ENCODE measurements at places on chromosomes 6 and 20.
A peak's percentile ranks its signal among the peaks of the same experiment; 100 is the strongest.

- no peak for DNase-seq
Observed at GRCh38 chr6:105072798-105073199, 107.0 kb downstream of the POPDC3 start.

DNA sequence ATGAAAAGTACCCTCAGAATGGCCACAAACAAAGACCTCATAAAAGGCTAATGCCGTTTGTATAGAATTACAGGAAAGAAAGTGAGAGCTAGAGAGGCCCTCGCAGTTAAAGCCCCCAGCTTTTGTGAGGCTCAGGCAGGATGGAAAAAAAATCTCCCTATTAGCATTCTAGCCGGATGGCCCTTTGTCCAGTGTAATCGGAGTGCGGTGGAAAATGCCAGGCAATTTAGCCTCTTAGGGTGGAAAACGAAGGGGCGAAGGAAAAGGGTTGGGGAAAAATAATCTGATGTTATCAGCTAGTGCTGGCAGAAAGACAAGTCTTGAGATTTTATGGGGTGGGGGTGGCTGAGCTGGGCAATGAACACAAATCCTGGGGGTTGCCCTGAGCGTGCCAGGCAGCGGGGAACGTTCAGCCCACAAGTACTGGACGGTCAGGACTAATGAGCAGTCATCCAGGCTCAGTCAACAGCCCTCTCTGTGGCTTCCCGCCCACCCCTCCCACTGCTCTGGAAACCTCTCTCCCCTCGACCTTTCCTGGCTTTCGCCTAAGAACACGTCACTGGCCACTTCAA lies 92.4 kb downstream of the PSMG4 start:
- DNase-seq, result no peak

- no peak for DNase-seq
Observed at GRCh38 chr6:158314737-158315136, 2.5 kb downstream of the TULP4 start.

DNA sequence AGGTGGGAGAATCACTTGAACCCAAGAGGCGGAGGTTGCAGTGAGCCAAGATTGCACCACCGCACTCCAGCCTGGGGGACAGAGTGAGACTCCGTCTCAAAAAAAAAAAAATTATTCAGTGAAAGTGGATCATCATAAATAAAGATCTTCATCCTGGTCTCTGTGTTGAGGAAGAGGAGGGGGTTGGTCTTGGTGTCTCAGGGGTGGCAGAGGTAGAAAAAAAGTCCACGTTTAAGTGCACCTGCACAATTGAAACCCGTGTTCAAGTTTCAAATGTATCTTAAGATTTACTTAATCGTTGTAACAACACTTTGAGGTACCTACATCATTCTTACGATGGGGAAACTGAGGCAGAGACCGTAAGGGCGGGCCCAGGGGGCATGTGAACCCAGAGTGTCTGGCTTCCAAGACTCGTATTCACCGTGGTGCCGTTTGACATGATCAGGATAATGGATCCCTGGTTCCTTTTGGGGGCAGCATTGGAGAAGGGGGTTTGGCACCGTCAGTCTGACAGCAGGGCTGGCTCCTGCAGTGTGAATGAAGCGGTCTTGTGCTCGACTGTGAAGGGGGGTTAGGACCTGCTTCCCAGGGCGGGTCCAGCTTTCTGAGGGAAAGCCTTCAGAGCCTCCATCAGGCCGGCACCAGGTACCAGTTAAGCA lies 32.9 kb upstream of the ID1 start:
- peak; percentile 77 for DNase-seq

DNA sequence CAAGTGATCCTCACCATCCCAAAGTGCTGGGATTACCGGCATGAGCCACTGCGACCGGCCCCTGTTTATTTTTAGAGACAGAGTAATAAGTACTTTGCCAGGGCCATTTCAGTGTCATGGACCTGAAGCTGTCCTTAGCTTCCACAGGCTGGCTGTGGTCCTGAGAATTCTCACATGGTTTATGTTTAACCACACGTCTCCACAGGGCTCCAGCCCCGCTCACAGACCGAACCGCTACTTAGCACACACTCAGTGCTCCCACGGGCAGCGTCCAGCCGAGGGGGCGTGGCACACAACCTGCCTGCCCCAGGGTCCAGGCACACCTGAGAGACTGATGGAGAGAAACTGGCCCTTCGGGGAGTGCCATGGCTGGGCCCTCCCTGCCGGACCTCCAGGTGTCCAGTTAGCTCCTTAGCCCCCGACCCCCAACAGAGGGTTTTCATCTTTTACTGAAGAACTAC lies 11.7 kb downstream of the ACSS1 start:
- no peak for DNase-seq

DNA sequence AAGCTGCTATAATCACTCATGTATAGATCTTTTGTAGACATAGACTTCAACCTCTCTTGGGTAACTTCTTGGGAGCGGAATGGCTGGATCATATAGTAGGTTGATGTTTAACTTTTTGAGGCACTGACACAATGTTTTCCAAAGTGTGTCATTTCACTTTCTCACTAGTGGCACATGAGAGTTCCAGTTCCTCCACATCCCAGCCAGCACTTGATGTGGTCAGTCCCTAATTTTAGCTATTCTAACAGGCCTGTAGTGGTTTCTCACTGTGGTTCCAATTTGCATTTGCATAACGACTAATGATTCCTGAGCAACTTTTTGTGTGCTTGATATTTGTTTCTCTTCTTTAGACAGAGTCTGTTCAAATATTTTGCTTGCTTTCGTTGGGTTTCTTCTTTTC lies 221.3 kb downstream of the DLL1 start:
- no peak for DNase-seq

- no peak for DNase-seq
Observed at GRCh38 chr20:41100001-41100480, 37.3 kb upstream of the PLCG1 start.

GRCh38 chr6:21924002-21924401 lies 330.5 kb downstream of the SOX4 start:
- no peak for DNase-seq

GRCh38 chr6:167806061-167806700 lies 20.5 kb upstream of the AFDN start:
- DNase-seq, result no peak

- DNase-seq, result no peak
Observed at GRCh38 chr20:40843251-40843650, 154.2 kb upstream of the MAFB start.

All from H7 (cell line).